Pancreas (tissue), 10 donors: ENCODE measurements at places on chromosomes 3 and 15. TPM values are rescaled to one million over a fixed set of nuclear protein-coding genes. Genes with fewer than 3 reads are reported as not detected.

DNA sequence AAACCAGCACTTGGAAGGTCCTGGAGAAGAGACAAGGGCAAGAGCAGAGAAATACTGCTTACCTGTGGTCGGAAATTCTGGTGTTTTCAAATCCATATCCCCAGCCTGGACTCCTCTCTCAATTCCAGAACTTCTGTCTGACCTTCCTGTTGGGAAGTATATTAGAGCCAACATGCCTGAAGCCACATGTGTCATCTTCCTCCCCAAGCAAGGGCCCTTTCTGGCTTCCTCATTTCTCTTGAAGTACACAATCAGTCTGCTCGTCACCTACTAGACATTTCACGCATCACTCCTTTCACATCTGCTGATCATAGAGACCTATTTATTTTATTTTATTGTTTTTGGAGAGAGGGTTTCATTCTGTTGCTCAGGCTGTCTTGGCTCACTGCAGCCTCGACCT, 8.4 kb downstream of the PARP14 start:
- no peaks in the 10 kb centered on the region for H3K27me3 ChIP-seq
- H3K27ac ChIP-seq: no peak overlapping the region
- no peak for DNase-seq
- H3K36me3 ChIP-seq: no peaks in the 10 kb centered on the region

SLC12A1 gene
- not detected for total RNA-seq

DNA sequence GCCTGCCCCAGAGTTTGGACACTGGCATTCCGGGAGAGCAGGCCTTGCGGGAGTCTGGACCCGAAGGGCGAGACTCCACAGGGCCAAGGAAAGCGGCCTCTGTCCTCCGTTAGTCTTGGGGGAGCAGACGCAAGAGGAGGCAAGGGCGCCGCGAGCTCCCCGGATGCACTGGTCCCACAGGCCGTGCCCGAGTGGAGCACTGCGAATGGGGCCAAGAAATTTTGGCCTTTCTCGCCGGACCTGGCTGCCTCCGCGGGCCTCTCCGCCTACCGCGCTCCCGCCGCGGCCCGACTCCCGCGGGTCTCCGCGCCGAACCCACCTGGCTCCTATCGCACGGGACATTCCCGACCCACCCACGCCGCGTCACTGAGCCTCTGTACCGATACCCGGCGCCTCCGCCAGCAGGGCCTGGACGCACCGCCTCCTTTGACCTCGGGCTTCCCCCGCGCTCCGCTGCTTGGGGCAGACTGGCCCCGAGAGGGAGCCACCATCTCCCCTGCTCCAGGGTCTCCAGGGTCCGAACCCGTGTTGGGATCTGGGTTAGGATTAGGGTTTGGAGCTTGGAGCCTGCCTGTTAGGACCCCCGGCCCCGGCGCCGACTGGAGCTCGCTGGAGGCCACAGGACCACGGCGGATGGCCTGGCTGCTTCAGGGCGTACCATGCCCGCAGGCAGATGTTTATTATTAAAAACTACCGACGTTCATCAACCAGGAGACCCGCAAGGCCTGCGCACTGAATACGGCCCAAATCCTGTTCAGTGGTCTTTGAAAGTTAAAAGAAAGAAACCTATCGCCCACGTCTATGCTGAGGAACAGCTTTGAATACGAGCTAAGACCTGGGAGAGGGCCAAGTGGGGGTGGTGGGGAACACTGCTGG, 11.7 kb downstream of the SHOX2 start:
- DNase-seq: peak; percentile 78
- no peaks in the 10 kb centered on the region for H3K4me1 ChIP-seq
- H3K4me3 ChIP-seq: no peak overlapping the region
- H3K36me3 ChIP-seq: no peaks in the 10 kb centered on the region

DNA sequence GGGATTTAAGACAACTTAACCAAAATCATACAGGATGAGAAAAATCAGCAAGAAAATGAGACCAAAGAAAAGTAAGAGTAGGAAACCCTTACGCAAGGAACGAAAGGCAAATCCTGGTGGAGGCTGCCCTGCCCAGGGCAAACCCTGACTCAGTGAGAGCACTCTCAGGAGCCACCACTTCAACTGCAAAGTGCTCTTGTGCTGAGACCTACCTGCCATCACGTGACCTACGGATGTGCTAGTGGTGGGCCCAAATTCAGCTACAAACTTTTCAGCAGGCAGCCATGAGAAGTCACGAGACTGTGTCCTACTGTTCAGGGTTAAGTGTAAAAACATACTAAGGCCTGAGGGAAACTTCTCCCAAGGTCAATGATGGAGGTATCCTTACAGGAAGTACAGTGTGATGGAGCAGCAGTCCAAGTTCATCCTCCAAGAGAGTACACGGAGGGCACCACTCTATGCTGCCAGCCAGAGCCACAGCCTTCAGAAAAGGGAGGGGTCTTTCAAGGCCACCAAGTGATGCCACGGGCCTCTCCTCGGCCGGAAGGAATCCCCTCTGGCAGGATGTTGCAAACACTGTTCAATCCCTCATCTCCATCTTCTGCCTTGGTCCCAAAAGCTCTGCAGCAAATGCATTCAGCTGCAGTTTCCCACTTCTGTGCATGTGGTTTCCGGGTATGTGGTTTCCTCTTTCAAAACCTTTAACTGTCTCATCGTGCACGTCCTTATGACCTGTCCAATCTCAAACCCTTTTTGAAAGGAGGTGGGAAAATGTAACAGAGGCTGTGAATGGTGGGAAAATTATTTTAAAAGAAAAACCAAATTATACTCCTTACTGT, 9.5 kb downstream of the CHSY1 start:
- no peaks in the 10 kb centered on the region for H3K4me1 ChIP-seq
- H3K27ac ChIP-seq: peak overlapping the region; percentile 14
- no peaks in the 10 kb centered on the region for H3K27me3 ChIP-seq
- no peak overlapping the region for H3K4me3 ChIP-seq

DNA sequence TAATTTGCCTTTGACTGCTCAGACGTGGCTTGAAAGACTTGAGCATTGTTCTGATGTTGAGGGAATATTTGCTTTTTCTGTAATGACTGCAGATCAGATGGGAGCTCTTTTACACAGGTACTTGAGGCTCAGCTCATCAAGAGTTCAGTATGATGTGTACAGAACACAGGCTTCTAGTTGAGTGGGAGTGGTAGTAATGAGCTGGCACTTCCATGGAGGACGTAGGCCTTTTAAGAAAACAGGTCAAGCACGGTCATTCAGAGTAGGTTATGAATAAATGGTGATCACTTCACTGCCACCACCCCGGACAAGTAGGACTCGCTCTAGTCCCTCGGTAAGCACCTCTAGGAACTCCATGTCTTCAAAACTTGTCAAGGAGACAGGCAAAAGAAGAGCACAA, 8.8 kb downstream of the EMC4 start:
- no peak for DNase-seq
- no peak overlapping the region for H3K4me3 ChIP-seq
- no peaks in the 10 kb centered on the region for H3K27me3 ChIP-seq
- H3K4me1 ChIP-seq: no peaks in the 10 kb centered on the region

- no peak overlapping the region for H3K27ac ChIP-seq
- no peak for DNase-seq
- no peaks in the 10 kb centered on the region for H3K27me3 ChIP-seq
- H3K4me1 ChIP-seq: no peaks in the 10 kb centered on the region
- no peak overlapping the region for H3K4me3 ChIP-seq
These were observed 9.1 kb upstream of the SEC11A start for GRCh38 chr15:84725001-84725491.

- H3K27ac ChIP-seq: no peak overlapping the region
- no peaks in the 10 kb centered on the region for H3K27me3 ChIP-seq
- no peak for DNase-seq
- no peaks in the 10 kb centered on the region for H3K36me3 ChIP-seq
These were observed 118.3 kb upstream of the KCNH8 start for GRCh38 chr3:19029837-19030521.

DNA sequence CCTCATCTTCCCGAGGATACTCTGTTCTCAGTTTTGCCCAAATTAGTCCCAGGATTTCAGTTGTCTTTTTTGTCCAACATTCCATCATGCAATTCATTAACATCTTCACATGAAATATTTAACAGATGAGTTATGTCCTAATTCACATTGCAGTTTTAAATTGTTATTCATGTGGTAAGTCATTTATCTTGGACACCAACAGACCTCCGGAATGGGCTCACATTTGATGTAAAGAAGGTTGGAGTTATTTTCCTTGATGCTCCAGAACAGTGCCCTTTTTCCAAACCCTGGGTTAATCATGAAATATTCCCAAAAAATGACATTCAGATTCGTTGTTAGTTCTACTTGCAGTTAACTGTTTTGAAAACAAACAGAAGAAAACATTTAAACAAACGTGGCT, 32.8 kb upstream of the LRTM1 start:
- H3K27me3 ChIP-seq: no peaks in the 10 kb centered on the region
- no peaks in the 10 kb centered on the region for H3K4me1 ChIP-seq
- no peaks in the 10 kb centered on the region for H3K36me3 ChIP-seq
- DNase-seq: no peak

CAMK1 gene
- total RNA-seq: 3.7 TPM

CCDC54 gene
- total RNA-seq: not detected

- DNase-seq: no peak
- peaks cover 6% of the 10 kb centered on the region for H3K4me1 ChIP-seq
- no peaks in the 10 kb centered on the region for H3K27me3 ChIP-seq
- H3K4me3 ChIP-seq: no peak overlapping the region
These were observed 128.0 kb downstream of the BBX start for GRCh38 chr3:107650788-107651187.

DNA sequence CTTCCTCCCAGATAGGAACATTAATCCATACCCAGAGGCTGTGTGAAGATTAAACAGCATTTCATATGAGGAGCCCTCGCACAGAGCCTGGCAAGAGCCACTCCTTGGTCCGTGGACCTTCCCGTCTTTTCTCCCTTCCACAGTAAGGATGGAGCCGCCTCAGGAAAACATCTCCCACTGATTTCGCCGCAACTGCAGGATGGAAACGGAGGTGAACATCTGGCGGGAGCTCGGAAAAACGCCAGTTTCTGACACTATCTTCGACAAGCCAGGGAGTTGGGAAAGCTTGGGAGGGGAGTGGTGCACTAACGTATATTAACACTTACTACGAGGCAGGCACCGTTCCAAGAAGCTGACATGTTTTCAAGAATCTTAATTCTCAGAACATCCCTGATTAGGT, 157.9 kb downstream of the XXYLT1 start:
- H3K36me3 ChIP-seq: no peaks in the 10 kb centered on the region
- no peak for DNase-seq
- no peak overlapping the region for H3K4me3 ChIP-seq
- H3K27me3 ChIP-seq: no peaks in the 10 kb centered on the region

XCR1 gene
- total RNA-seq: 0.04 TPM

- H3K27ac ChIP-seq: no peak overlapping the region
- no peaks in the 10 kb centered on the region for H3K27me3 ChIP-seq
- no peak overlapping the region for H3K4me3 ChIP-seq
- H3K4me1 ChIP-seq: no peaks in the 10 kb centered on the region
- H3K36me3 ChIP-seq: no peaks in the 10 kb centered on the region
These were observed 22.5 kb downstream of the CHST14 start for GRCh38 chr15:40493089-40493840.

DNA sequence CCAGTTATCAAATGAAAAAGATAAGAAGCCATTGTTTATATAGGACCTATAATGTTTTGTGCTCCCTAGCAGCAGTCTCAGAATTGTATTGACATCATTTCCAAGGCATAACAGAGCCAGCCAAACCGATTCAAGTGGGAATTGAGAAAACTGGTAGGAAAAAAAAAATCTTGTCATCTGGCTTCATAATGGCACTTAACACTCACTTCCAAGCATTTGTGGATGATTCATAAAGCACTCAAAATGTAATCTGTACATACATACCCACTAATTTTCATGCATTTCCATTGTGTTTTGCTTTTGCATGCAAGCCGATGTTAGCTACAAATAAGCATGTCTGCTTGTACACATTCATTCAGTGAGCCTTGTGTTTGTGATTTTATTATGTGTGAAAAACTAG, 18.6 kb upstream of the TRPC1 start:
- no peaks in the 10 kb centered on the region for H3K4me1 ChIP-seq
- H3K27ac ChIP-seq: no peak overlapping the region
- no peak overlapping the region for H3K4me3 ChIP-seq
- DNase-seq: no peak

DNA sequence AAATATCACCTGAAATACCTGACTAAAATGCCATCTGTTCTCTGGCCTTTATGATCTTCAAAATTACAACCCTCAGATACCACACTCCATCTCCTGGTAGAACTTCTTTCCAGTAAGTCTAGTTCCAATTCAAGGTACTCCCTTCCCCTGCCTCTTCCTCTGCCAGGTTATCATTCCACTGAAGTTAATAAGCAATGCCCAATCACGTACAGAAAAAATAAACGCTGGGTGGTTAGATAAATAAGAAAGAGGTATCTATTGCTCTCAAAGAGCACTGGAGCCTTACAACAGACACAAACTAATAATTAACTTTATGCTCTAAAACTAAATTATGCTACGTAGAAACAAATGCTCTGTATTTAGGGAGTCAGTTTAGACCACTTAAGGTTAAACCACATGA, 112.5 kb downstream of the MYO9A start:
- DNase-seq: no peak
- H3K4me3 ChIP-seq: no peak overlapping the region
- H3K4me1 ChIP-seq: no peaks in the 10 kb centered on the region
- no peaks in the 10 kb centered on the region for H3K36me3 ChIP-seq
- H3K27me3 ChIP-seq: no peaks in the 10 kb centered on the region

GNL3 gene
- total RNA-seq: 53.9 TPM
